ENCODE measurements at places on chromosomes 3 and 15.

GRCh38 chr15:49492830-49493229, 69.8 kb downstream of the FGF7 start:
- DNase-seq: no peak

GRCh38 chr3:9946112-9947024, 5.8 kb downstream of the PRRT3 start:
- DNase-seq: peak; percentile 90

DNA sequence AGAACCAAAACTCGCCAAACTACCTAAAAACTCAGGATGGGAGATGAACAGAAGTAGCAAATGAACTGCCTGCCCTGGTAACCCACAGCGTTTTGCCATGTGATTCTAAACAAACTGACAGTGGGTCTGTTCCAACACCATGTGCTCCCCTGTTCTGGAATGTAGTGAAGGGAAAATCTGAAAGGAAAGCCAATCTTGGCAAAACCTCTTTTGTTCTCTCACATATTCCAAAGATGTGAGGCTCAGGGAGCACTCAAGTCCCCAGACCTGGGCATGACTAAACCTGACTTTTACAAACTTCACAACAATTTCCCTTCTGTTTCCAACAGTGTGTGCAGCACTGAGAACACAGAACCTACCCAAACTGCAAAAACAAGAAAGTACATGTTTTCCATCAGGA, 116.1 kb downstream of the IMPG2 start:
- no peak for DNase-seq

DNA sequence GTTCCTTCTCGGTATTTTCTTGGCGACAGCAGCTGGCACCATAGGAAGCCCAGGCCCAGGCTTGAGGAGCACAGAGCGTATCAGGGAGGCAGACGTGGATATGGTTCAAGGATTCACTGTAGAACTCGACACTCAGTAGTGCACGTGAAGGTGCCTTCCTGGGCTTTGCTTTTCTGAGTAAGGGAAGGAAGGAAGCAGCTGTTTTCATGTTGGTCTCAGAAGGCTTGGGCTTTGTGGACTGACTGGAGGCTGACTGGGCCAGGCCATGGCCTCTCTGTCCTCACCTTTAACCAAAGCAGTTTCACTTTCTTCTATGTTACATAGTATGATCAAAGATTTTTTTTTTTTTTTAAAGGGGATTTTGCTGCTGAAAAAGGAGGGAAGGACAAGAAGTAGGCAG, 6.9 kb upstream of the GHRL start:
- DNase-seq: no peak

GRCh38 chr3:107523289-107523538, 452 bp downstream of the BBX start:
- DNase-seq: peak; percentile 47

GRCh38 chr15:33985751-33986150, 17.5 kb downstream of the CHRM5 start:
- no peak for DNase-seq

DNA sequence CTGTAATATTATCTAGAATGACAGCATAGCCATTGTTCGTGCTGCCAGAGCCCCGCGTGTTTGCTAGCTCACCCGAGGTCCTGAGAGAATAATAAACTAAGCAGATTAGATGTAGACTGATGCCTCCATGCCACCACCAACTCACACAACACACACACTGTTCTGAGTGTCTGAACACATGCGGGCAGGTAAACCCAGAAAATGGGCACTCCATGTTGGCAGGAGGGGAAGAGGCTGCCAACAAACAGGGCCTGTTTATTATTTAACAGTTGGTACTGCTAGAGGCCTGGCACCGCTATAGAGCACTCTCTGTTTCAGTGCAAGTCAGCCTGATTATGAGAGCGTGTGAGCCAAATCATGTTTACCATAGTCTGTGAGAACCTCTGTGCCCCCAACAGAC, 299.0 kb downstream of the ZBTB20 start:
- no peak for DNase-seq

GRCh38 chr15:78034495-78035191, 42.9 kb downstream of the TBC1D2B start:
- no peak for DNase-seq

DNA sequence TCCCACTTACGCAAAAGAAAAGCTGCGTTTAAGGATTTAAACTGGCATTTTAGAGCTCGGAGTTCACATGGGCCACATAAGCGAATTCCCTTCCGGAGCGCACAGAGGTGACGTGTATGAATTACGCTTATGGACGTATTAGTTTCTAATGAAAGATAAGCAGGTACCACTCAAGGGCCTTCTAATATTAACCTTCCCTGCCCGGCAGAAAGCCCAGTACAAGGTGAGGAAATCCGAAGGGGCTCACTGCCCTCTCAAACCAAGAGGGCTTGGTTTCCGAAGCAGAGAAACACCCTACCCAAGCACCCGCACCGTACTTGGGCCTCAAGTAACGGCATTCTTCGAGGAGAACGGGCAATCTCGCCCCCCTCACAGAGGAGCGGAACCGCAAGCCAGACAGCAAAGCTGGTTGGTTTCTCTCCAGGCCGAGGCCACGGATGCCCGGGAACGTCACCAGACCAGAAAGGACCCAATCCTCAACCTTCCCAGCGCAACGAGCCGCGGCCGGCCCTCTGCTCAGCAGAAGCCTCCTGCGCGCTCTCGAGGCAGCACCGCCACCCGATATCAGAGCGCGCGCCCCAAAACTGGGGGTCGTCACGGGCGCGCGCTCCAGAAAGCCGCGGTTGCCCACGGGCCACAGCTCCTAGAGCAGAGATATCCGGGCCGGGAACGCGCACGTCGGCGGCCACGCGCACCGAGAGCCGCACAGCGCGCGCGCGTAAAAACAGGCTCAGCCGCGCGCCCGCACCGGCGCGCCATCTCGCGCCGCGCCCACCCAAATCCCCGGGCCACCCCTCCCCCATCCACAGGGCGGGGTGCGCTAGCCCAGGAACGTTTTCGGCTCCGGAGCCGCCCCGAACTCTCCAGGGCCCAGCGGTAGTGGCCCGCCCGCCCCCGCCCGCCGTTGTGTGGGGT, 676 bp downstream of the QRICH1 start:
- peak; percentile 75 for DNase-seq

GRCh38 chr3:194964809-194965208, 279.1 kb downstream of the FAM43A start:
- DNase-seq: no peak

GRCh38 chr3:80239301-80239700, 471.5 kb upstream of the ROBO1 start:
- no peak for DNase-seq

GRCh38 chr3:72185549-72186399, 400.8 kb upstream of the PROK2 start:
- no peak for DNase-seq

- no peak for DNase-seq
These were observed 211.3 kb upstream of the CHRM5 start for GRCh38 chr15:33756961-33757360.

- peak; percentile 86 for DNase-seq
These were observed 24.5 kb downstream of the DRD3 start for GRCh38 chr3:114154321-114154821.

- DNase-seq: no peak
These were observed 475.0 kb upstream of the PROK2 start for GRCh38 chr3:72259755-72260587.

GRCh38 chr15:39792025-39792843, 9.6 kb upstream of the FSIP1 start:
- no peak for DNase-seq

- DNase-seq: no peak
These were observed 120.1 kb downstream of the GREM1 start for GRCh38 chr15:32837935-32838334.

DNA sequence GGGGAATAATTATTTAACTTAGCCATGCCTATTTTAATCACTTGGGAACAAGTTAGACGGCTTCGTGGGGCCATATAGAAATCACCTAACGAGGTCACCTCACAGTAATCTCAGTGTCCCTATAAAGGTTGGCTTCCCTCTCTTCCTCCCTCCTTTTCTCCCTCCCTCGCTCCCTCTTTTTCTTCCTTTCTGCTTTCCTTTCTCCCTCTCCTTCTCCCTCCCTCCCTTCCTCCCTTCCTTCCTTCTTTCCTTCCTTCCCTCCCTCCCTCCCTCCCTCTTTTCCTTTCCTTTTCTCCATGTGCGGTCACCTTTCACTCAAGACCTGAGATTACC, 206.1 kb upstream of the DPH6 start:
- no peak for DNase-seq

DNA sequence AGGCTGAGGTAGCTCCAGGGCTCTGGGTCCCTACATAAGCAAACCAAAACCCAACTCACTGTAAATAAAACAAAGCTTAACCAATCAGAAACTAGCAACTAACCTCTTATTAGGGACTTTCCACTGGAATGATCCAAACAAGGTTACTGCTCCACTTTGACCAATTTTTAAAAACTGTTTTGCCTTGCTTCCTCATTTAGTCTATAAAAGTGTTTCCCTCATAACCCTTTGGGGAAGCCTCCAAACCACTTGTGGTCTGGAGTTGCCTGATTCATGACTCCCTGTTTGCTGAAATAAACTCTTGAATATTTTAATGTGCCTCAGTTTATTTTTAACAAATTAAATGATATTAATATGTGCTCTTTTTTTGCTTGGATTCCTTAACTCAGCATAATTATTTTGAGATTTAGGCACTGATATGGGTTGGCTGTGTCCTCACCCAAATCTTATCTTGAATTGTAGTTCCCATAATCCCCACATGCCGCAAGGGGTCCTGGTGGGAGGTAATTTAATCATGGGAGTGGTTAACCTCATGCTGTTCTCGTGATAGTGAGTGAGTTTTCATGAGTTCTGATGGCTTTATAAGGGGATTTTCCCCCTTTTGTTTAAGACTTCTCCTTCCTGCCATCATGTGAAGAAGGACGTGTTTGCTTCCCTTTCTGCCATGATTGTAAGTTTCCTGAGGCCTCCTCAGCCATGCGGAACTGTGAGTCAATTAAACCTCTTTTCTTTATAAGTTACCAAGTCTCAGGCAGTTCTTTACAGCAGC, 90.6 kb downstream of the CD200R1L start:
- DNase-seq: no peak

GRCh38 chr15:63899193-63899592, 65.4 kb upstream of the HERC1 start:
- no peak for DNase-seq

DNA sequence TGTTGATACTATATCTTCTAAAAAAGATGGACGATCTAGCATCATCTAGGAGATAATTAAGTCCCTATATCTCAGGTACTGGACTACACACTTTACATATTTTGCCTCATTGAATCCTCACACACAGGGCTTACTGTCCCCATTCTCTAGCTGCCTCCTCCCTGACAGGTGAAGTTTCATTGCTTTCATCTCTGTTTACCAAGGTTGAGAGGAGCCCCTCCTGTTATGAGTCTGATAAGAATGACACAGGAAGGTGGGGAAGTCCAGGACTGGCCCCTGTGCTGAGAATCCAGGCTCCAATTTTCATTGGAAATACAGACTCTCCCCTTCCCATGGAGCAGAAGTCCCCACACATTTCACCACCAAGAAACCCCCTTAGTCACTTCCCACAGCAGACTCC, 105.2 kb downstream of the XXYLT1 start:
- no peak for DNase-seq

DNA sequence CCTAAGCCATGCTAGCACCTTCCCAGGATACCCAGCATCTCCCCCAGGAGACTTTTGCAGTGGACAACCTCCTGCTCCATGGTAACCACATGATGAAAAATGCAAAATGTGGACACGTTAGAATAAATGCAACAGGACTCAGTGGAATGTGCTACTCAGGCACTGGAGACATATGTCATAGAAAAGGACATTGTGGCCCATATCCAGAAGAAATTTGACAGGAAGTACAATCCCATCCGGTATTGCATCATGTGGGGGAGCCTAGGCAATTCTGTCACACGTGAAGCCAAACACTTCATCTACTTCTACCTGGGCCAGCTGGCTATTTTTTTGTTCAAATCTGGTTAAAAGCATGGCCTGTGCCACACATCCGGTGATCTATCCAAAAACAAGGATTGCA, 227.2 kb upstream of the GPR149 start:
- no peak for DNase-seq

DNA sequence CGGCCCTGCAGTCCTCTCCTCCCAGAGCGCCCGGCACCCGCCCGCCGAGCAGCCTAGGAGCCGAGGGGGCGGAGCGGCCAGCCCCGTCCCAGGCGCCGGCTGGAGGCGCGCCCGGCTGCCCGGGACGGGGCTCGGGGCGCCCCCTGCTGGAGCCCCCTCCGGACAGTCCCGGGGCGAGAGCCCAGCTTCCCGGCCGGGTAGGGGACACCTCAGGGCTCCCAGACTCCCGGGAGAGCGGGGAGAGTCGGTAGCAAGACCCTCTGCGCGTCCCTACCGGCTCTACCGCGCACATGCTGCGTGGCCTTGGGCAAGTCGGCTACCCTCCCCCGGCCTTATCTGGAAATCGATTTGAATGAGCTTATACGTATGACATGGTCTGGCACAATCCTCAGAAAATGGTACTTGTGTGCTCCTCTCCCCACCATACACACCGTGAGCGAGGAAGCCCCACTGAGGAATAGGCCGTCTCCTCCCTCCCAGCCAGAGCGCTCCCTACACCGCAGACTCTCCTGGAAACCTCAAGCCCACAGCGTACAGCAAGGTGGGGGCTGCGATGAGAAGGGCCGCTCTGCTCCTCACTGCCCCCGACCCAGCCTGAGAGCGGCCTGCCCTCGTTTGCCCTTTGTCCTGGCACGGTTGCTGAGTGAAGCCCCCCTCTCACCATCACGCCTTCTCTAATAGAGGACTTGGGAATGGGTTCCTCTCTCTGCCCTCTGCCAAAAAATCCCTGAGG, at the start of gene DAPK2:
DAPK2 (minus strand) TSS at position 65 of the 733 bp plus-strand sequence. CDS start 6,224 bp downstream, outside the sequence.
- DNase-seq: peak; percentile 77

GRCh38 chr3:51283421-51283820, 101.7 kb upstream of the MANF start:
- DNase-seq: no peak

DNA sequence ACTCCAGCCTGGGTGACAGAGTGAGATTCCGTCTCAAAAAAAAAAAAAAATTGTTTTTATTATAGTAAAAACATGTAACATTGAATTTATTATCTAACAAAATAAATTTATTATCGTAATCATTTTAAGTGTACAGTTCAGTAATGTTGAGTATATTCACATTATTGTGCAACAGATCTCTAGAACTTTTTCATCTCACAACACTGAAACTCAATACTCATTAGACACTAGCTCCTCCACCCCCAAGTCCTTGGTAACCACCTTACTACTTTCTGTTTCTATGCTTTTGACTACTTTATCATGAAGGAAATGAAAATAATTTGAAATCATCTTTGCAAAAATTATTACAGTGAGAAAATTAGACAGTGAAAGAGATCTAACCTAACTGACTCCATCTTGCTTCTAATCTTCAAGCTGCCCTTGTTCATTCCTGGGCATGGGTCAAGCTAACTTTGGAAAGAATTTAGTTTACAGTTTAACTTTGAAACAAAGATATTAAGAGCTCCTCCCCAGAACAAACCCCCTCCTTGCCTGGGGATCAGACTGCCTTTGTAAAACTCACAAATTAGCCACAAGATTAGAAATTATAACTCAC, 15.0 kb upstream of the FYCO1 start:
- DNase-seq: no peak

DNA sequence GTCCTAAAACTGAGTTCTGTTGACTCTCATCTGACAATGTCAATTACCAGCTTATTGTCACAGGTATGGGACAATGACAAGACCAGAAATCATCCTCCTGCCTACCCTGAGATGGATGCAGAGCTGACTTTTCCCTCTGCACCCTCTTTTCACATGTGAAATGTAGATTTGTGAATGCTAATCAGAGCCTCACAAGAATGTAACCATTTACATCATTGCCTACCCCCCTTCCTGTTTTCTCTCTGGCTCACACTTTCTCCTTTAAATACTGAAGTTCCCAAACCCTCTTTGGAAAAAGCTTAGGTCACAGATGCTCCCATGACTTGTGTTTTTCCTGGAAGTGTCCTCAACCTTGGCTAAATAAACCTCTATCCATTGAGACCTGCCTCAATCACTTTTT, 228.2 kb downstream of the MYRIP start:
- DNase-seq: no peak

GRCh38 chr3:185647134-185647879, 61.2 kb downstream of the SENP2 start:
- no peak for DNase-seq
